CD8-positive, alpha-beta memory T cell (primary cell): ENCODE measurements at places on chromosomes 2 and 18. TPM values are rescaled to one million over a fixed set of nuclear protein-coding genes. Genes with fewer than 3 reads are reported as not detected.

The CRYGD gene
- total RNA-seq: not detected

The CRACDL gene
- total RNA-seq: 0.27 TPM

The CCDC178 gene
- total RNA-seq: not detected

The PLCL1 gene
- 0.70 TPM for total RNA-seq

GRCh38 chr2:1310202-1310601 is 103.1 kb upstream of the TPO start:
- DNase-seq: no peak

DNA sequence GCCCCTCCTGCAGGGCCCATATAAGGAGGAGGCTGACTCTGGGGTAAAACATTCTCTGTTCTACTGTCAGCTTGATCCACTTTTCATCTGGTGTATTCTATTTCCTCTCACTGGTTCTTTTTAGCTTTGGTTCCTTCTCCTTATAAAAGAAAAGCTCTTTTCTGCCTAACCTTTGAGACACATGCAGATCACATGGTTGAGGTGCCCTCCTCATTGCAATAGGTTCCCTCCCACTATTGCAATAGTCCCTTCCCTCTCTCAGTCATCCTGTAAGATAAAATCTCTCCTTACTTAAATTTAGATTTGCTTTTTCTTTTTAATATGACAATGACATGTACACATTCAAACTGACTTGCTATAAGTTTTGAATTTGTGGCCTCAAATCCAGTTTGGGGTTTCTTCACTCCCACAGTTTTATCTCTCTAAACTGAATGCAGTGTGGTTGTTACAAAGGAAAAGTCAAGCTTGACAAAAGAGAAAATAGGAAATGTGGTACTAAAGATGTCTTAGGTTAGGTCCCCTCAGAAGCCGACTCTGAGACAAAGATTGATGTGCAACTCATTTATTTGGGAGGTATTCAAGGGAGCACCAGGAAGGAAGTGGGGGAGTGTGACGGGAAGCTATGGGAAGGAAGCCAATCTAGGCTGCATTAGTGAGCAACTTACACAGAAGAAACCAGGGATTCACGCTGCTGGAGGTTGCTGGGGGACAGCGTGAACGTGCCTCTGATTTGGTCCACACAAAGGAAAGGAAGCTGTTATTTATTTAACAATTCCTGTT is 127.6 kb upstream of the LINC00305 start:
- no peak for DNase-seq

DNA sequence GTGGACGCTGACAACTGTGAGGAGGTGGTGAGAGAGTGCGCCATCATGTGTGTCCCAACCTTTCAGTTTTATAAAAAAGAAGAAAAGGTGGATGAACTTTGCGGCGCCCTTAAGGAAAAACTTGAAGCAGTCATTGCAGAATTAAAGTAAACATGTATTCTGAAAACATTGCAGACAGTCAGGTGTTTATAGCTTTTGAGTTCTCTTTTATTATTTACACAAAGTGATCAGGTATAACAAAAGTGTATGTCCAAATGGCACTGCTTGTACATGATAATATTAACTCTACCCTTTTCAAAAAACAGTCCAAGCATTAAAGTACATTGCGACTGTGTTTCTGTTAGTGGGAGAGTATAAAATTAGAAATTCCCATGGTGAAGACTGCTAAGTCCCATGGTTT is 2.2 kb downstream of the TXNDC2 start:
- no peak for DNase-seq

DNA sequence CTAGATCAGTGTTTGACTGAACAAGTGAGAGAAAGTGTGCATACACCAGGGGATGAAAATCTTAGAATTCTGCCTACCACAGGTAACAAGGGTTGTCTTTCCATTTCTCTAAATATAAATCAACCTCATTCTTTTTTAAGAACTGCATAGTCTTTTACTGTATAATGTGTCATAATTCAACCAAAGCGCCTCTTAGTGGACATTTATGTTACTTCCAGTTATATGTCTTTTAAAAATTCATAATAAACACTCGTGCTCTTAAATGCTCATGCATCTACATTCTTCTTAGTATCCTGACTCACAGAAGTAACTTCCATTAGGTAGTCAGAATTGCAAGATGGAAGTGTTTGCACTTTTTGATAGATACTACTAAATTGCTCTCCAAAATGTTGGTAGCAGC is 76.2 kb downstream of the CHRNA1 start:
- DNase-seq: no peak

DNA sequence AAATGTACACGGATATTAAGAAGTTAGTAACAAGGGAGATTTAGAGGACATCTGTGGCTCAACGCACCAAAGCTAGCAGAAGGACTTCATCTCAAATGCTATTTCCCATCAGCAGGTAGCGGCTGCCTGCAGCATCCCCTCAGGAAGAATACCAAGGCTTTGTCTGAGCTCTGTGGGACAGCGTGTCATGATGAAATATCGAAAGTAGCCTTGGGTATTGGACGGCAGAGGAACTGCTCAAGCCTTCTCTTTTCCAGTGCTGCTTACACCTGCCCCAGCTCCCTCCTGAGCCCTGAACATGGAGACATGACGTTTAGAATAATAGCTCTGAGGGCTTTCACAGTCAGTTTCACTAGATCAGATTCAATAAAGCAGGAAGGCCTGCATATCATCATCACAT is 241.6 kb downstream of the SUCLG1 start:
- no peak for DNase-seq
